MG63 (cell line): ENCODE measurements at places on chromosomes 7 and 10. TPM values are rescaled to one million over a fixed set of nuclear protein-coding genes. Genes with fewer than 3 reads are reported as not detected.

RAB19 gene
- total RNA-seq = not detected in 2 replicates

- DNase-seq = no peak
Measured at GRCh38 chr7:41869596-41869995, 166.7 kb upstream of the INHBA start.

GPR15LG gene
- total RNA-seq = not detected in 2 replicates

SGCE gene
- total RNA-seq = 16.8 and 24.7 TPM in 2 replicates

GNGT1 gene
- not detected in 2 replicates for total RNA-seq

- no peak for DNase-seq
Measured at GRCh38 chr10:132293201-132293812, 14.4 kb downstream of the STK32C start.

GRCh38 chr10:97553575-97554031 lies 19.0 kb upstream of the ANKRD2 start:
- peak; percentile 67 for DNase-seq

ARHGAP22 gene
- total RNA-seq = 20.7 and 23.2 TPM in 2 replicates

GRCh38 chr10:118868589-118868988 lies 113.8 kb upstream of the CACUL1 start:
- DNase-seq = no peak

KLF14 gene
- total RNA-seq = not detected in 2 replicates

FZD8 gene
- total RNA-seq = 0.74 and 3.0 TPM in 2 replicates

HDAC9 gene
- total RNA-seq = 0.03 TPM in 1 of 2 replicates, not detected in the other

GSDME gene
- total RNA-seq = 3.7 and 4.1 TPM in 2 replicates

- DNase-seq = no peak
Measured at GRCh38 chr7:136869001-136869961, 829 bp downstream of the CHRM2 start.

DNA sequence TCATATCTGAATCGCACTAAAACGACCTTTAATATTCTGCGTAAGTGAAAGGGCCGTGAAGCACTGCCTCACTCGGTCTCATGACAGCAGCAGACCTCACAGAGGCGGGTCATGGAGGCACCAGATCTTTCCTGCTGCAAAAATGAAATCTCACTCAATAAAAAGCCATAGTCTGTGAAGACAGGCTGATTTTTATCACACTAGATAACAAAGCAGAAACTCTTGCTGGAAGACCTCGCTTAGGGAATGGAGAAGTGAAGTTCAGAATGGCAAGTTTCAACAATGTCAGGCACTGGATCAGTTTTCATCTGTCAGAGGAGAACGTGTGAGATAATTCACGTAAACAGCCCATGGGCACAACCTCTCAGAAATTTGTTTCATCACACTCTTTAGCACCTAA lies 8.0 kb downstream of the SEPHS1 start:
- no peak for DNase-seq

GRCh38 chr7:40219917-40220316 lies 85.1 kb downstream of the SUGCT start:
- DNase-seq = no peak

- peak; percentile 29 for DNase-seq
Measured at GRCh38 chr10:29482591-29483431, 152.0 kb downstream of the SVIL start.

NME8 gene
- total RNA-seq = not detected in 2 replicates

DNA sequence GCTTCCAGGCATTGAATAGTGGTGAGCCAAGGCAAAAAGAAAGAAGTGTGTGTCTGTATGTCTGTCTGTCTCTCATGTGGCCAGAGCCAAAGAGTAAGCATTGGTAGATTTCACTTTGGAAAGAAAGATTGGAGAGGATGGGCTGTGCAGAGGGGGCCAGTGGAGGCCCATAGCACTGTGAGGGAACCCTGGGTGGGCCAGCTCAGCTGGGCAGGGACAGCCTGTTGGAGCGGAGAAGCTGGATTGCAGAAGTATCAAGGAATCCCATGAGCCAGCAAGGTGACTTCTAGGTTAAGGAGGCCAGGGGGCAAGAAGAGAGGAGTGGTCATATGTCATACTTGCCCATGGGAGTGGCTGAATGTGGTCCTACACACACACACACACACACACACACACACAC lies 1.5 kb upstream of the GRID1 start:
- DNase-seq = no peak

ADRA2A gene
- 0.37 TPM in 1 of 2 replicates, not detected in the other for total RNA-seq

DNA sequence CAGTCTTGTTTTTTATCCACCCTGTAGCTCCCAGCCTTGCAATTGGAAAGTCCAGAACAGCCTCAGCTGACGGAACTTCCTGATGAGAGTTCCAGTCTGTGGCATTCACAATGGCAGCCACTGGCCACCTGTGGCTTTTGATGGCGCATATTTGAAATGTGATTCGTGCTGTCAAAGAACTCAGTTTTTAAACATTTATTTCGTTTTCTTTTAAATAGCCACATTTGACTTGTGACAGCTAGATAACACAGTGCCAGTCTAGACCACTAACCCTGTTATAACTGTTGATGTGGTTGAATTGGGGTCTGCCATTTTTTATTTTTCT lies 97.3 kb downstream of the INPP5A start:
- no peak for DNase-seq

GRCh38 chr7:37287131-37287855 lies 161.4 kb downstream of the ELMO1 start:
- no peak for DNase-seq

DNA sequence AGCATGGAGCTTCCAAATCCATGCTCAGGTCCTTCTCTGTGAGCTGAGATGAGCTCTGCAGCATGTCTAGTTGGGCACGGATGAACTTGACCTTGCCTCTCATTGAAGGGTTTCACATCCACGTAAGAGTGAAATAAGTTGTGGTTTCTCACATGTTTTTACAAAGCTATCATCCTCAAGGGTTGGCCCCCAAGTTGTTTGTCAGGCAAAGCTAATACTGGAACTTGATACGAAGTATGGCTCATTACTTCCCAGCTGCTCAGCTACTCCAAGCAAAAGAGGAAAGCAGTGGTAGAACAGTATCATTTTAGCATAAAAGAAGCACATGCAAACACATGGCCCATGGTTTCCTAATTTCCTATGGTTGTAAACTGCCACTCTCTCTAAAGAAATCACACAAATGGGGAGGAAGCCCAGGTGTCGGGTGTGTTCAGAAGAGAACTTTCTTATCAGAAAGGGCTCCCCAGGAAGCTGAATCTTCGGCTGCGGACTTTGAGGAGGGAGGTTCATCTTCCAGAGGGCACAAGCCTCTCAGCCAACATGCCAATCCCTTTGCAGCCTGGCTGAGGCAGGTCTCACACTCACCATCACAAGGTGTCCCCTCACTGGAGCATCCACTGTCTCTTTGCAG lies 45.3 kb downstream of the PDLIM1 start:
- no peak for DNase-seq

- no peak for DNase-seq
Measured at GRCh38 chr7:92075455-92076158, 58.7 kb downstream of the CYP51A1 start.

- DNase-seq = no peak
Measured at GRCh38 chr7:81871606-81872265, 101.9 kb upstream of the HGF start.

DNA sequence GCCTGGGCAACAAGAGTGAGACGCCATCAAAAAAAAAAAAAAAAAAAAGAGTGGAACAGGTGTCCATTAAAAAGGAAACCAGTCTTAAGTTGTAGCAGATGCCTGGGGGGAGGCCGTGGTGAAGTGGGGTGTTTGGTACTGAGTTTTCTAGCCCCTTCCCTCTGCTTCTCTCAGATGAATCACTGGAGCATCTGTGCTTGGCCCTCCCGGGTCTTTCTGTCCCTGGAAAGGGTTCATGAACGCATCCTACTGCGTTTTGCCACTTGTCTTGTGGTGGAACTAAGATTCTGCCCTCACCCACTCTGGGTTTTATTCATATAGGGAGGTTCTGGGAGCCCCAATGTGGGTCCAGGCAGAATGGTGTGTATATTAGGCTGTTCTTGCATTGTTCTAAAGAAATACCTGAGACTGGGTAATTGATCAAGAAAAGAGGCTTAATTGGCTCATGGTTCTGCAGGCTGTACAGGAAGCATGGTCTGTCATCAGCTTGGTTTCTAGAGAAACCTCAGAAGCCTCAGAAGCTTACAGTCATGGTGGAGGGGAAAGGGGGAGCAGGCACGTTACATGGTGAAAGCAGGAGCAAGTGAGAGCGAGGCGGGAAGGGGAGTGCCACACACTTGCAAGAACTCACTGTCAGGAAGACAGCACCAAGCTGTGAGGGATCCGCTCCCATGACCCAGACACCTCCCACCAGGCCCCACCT lies 63.5 kb downstream of the CAMK1D start:
- DNase-seq = no peak

- no peak for DNase-seq
Measured at GRCh38 chr7:143284591-143285469, at the start of gene TMEM139. TMEM139 (plus strand) TSS chr7:143284958; CDS start chr7:143285958, 1,000 bp downstream.

SPDYE1 gene
- not detected in 2 replicates for total RNA-seq
